GM12864 (cell line): ENCODE measurements at places on chromosomes 3 and 15.

DNA sequence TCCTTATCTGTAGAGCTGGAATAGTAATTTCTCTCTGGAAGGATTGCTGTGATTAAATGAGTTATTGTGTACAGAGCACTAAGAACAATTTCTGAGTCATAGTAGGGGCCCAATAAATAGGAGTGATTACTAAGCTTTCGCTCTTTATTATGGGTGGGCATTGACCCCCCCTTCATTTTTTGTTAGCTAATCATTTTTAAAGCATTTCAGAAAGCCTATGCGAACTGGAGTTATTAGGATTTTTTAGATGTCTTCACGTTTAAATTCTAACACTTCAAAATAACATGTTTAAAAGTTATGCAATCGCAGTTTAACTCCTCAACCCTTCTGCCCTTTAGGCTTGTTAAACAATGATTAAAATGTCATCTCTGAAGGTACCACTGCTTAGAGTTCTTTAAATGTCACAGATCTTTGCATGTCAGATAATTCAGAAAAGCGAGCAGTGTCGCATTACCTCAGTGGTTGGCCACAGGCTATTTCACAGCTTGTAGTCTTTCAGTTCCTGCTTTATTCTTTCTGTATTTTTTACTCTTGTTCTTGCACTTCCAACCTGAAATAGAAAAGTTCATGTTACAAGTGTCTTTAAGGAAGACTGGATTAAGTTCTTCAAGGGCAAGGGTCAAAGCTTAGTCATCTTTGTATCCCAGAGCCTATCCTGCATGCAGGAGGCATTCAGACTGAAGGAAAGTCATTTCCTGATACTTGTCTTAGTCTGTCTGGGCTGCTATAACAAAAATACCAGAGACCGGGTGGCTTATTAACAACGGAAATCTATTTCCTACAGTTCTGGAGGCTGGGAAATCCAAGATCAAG lies 102.9 kb downstream of the FNDC3B start:
- DNase-seq, result peak; percentile 77

DNA sequence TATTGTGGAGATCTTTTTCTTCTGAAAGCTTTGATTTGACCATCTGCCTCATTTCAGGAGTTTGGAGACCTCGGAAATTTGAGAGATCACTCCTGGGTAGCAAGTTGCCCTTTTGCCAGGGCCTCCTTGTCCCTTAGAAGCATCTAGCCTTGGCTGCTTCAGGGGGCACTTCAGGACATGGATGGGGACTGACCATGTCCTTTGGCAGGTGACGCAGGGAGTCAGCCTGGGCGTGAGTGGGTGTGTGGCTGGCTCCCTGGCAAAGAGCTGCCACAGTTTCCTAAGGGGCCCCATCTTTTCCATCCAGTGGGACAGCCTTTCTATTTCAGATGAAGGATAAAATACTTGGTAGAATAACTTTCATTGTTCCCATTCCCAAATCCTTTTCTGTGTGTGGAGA lies 27.6 kb downstream of the EEFSEC start:
- no peak for DNase-seq

DNA sequence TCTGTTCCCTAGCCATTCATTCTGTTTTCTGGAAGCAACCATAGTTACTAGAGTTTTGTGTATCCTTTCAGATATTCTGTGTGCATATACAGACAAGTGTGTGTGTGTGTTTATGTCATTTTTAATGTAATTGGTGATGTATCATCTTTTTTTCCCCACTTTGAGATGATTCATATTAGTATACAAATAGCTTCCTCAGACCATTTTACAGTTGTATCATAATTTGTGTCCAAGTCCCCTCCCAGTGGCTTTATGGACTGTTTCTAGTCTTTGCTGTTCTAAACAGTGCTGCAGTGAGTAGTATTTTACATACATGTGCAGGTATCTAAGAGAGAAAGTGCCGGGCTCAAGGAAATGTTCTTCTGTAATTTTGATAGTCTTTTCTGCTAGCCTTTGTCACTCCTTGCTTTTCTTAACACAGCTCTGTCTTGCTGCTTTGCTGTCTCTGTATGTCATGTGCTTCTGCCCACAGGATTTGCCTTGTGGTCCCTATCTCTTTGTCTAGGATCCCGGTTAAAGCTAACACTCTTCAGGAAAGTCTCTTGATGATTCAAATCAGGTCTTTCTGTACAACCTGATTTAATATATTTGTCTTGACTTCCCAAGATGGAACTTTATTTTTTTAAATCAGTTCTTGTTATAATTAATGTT lies 31.5 kb upstream of the FBXL22 start:
- DNase-seq, result no peak

DNA sequence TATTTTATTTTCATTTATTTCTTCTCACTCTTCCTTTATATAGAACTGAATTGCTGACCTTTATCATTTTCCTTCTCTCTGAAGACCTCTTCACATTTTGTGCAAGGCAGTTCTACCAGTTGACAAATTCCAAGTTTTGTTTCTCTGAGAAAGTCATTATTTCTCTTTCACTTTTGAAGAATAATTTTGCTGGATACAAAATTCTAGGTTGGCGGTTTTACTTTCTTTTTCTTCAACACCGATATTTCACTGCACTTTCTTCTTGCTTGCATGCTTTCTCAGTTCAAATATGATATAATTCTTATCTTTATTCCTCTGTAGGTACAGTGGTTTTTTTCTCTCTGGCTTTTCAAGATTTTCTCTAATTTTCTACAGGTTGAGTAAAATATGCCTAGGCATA lies 15.9 kb downstream of the RFX7 start:
- no peak for DNase-seq

GRCh38 chr3:18900994-18901393 lies 247.3 kb upstream of the KCNH8 start:
- no peak for DNase-seq

DNA sequence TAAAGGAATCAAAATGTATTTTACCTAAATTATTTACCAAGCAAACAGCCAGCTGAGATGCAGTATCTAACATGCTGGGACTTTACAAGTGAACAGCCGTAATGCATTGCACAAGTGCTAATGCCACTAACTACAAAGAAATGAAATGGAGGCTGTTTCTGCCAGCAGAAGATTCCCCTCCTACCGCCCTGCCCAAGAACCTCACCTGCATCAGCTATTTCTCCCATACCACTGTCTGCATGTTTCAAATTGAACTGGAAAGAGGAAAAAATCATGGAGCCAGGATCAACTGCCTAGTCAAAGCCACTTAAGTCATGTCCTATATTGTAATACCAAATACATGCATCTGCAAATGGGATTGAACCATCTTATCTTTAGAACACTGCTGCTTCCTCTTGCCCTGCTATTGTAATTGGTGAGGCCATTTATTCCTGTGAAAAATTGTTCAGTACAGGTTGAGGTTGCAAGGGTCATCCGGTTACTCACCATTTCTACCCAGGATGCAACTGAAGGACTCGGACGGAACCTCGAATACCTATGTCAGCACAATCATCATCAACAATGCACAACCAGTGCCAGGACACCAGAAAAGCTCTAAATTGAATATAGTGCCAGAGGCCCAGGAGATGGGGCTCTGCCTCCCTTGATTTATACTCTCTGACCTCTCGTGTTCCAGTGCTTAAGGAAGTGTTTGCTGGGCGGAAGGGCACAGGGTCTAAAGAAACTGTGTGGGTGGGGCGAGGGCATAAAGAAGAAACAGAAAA lies 27.5 kb downstream of the ANXA2 start:
- no peak for DNase-seq

GRCh38 chr15:72751751-72752455 lies 31.7 kb downstream of the ADPGK start:
- DNase-seq, result no peak

DNA sequence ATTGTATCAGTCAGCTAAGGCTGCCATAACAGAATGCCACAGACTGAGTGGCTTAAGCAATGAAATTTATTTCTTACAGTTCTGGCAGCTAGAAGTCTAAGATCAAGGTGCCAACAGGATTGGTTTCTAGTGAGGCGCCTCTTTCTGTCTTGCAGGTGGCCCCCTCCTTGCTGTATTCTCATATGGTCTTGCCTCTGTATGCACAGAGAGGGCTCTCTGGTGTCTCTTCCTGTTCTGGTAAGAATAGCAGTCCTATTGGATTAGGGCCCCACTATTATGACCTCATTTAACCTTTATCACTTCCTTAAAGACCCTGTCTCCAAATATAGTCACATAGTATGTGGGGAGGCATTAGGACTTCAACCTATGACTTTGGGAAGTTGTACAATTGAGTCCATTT lies 253.9 kb downstream of the EDEM1 start:
- DNase-seq, result no peak

DNA sequence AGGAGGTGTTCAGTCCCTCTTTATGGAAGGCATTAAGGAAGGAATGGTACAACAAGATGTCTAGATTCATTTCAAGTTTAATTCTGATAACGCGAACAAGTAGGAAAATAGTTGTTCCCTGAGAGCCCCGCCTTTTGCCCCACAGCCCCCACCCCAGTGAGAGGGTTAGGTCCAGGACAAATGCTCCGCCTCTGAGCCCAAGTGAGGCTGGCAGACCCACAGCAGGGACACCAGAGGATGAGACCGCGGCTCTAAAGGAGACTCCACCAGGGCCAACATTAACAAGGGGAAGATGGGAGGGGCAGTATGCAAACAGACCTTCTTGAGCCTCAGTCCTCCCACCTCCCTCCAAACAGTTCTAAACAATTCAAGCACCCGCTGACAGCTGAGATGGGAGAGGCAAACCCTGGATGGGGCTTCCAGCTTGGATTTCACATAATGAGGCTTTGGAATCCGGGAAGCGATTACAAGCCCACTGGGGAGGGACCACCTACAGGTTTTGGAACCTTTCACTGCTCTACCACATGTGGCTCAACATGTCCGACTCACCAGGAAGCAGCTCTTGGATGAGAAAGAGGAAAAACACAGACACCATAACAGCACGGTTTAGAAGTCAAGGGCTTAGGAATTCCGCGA lies 42.9 kb upstream of the IREB2 start:
- DNase-seq, result no peak

- DNase-seq, result no peak
Observed at GRCh38 chr3:117710501-117710900, 1000.9 kb downstream of the TUSC7 start.

DNA sequence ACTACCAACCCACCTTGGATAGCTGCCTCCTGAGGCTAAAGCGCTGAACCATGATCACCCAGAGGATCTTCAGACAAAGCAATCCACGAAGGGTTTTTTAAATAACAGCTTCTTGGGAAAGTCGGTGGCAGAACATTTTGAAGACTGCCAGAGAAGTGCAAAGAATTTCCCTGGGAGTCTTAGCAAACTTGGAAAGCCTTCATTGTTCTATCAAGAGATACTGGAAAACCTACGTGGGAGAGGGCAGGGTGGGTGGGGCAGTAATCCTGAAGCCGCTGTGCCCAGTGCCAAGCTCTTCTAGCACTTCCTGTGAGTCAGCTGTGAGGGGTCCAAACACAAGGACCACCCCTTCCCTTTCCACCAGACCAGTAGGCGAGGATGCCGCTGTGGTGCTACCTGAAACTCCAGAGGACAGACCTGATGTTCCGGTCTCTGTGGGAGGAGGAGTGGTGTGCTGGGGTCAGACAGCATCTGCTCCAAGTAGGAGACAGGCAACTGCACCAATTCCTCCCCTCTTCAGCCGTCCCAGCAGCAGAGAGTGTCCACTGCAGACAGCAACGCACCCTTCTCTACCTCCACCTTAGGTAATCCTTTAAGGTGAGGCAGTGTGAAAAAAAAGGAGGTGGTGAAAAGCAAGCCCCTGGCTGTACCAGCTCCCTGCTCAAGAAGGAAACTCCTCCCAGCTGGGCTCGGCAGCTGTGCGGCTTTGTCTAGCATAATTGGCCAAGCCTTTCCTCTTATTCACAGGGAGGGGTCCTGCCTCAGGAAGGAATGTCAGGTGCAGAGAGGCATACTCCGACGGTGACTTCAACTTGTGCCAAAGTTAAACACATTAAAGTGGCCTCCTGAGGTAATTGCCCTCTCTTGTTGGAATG lies 99.0 kb downstream of the TMCC1 start:
- no peak for DNase-seq

DNA sequence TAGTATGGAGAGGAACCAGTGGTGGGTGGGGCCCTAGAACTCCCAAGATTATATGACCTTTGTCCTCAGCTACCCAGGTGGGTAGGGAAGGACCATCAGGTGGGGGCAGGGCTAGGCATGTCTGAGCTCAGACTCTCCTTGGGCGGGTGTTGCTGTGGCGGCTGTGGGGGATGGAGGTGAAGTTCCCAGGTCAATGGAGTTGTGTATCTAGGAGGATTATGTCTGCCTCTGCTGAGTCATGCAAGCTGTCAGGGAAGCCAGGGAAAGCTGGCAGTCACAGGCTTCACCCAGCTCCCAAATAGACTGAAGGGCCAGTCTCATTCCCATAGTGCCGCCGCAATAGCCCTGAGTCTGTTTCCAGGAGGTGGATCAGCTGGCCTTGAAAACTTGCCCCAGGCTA lies 139.7 kb upstream of the CFAP20DC start:
- no peak for DNase-seq

DNA sequence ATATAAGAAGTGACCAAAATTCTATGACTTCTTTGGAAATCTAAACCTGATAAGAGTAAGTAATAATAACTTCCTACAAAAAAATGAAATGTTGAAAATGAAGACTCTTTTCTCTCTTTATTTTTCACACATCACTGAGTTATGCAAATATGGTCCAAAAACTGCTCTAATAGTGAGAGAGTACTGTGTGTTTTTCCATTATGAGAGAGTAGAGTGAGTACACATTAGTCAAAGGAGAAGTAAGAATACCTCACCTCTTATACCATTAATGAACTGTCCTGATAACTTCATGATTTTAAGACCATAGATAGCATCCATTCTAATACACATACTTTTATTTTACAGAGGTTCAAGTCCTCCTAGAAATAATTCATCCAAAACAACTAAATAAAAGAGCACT lies 1310.2 kb downstream of the SI start:
- no peak for DNase-seq

- no peak for DNase-seq
Observed at GRCh38 chr3:47512416-47513124, 942 bp downstream of the ELP6 start.

- no peak for DNase-seq
Observed at GRCh38 chr3:174058804-174059203, 661.3 kb downstream of the NLGN1 start.

GRCh38 chr3:124419303-124419702 lies 310.9 kb upstream of the UMPS start:
- DNase-seq, result no peak

- DNase-seq, result no peak
Observed at GRCh38 chr3:24850245-24850644, 355.6 kb upstream of the THRB start.

DNA sequence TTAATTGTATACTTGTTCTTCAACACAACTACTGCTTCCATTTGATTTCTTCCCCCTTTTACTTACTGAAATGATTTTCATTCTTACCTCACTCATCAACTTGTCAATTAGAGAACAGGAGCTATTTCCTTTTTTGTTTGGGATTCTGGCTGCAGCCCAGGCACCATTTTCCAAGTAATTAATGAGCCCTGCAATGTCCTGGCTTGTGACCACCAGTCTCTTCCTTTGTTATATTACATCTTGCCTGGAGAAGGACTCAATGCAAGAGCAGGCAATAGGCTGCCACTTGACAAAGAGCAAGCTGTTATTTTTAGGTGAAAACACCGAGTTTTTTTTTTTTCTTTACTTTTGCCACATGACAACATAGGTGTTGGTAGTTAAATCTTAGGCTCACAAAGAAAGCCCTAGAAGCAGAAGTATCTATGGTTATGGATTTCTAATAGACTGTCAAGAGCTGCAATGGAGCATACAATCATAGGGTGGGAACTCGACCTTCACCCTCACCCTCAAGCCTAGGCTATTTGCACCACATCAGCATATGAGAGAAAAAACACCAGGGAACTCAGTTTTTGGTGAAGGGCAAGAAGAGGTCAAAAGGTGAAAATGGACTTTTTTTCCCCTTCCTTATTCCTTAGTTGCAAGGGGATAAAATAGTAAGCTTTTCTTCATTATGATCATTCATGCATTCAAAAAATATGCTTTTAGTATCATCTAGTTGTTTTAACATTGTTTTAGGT lies 114.9 kb downstream of the TNIK start:
- no peak for DNase-seq
